ENCODE measurements at places on chromosomes 7 and 10.

DNA sequence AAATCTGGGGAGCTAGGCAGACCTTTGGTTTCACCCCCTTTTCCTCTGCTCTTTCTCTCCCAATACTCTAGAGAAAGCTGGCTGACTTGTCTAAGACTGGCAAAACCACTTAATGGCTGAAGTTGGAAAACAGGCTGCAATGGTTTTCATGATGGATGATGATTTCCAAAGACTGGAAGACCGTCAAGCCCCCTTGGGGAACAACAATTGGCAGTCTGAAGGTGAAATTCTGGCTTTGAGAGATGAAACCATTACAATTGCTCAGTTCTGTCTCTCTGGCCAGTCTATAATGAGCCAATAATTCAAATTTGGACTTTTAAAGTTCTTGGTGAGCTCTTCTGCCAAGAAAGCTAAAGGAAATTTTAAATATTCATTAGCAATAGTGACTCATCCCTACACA lies 680.5 kb downstream of the PARD3 start:
- no peak for DNase-seq

DNA sequence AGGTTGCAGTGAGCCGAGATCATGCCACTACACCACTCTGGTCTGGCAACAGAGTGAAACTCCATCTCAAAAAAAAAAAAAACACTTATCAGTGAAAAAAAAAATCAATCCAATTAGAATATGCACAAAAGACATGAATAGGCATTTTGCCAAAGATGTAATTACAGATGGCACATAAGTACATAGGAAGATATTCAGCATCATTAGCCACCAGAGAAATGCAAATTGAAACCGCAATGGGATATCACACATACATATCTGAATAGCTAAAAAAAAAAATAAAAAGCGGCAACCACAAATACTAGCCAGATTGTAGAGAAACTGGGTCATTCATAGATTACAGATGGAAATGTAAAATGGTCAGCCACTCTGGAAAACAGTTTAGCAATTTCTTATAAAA lies 1310.8 kb downstream of the XPNPEP1 start:
- no peak for DNase-seq

GRCh38 chr7:158271646-158272045 lies 316.0 kb downstream of the PTPRN2 start:
- DNase-seq, result no peak

DNA sequence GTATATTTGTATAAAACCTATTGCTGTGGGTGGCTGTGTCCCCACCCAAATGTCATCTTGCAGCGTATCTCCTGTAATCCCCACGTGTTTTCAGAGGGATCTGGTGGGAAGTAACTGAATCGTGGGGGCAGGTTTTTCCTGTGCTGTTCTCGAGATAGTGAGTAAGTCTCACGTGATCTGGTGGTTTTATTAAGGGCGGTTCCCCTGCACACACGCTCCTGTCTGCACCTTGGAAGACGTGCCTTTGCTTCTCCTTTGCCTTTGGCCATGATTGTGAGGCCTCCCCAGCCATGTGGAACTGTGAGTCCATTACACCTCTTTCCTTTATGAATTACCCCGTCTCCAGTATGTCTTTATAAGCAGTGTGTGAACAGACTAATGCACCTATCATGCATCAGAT lies 97.6 kb downstream of the DYNC2I1 start:
- no peak for DNase-seq

DNA sequence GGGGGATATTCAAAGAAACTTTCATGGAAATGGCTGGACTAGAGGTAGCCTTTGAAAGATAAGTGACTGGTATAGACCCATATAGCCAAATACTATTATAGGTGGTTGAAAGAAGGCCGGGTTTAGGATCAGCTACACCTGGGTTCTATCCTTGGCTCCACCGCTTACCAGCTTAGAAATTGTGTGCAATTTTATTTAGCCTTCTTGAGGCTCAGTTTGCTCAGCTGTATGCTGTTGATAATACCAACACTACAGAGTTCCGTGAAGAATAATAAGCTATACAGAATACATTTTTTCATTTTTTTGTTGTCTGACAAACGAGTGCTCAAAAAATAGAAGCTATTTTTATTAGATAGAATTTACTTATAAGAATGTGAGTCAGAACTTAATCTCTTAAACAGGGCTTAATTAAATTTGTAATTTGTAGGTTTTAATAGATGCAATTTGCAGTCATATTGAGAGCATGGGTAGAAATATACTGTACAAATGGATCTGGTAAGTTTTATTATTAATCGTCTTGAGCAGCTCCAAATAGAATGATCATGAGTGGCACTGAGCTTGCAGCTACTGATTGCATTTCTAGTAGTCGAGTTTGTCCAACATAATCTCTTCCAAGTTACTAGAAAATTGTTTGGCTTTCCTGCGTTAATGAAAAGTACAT lies 164.3 kb upstream of the PHYHIPL start:
- DNase-seq, result no peak

GRCh38 chr7:110541962-110542361 lies 549.0 kb upstream of the LRRN3 start:
- DNase-seq, result no peak

GRCh38 chr10:130453721-130454542 lies 317.7 kb downstream of the GLRX3 start:
- DNase-seq, result no peak

Data from Ammon's horn (tissue), 1 donor.